ENCODE measurements at places on chromosomes 12 and 14.

GRCh38 chr14:32426586-32427388 is 97.7 kb downstream of the AKAP6 start:
- no peak for DNase-seq

- no peak for DNase-seq
Measured at GRCh38 chr12:6332459-6332858, 9.4 kb downstream of the TNFRSF1A start.

DNA sequence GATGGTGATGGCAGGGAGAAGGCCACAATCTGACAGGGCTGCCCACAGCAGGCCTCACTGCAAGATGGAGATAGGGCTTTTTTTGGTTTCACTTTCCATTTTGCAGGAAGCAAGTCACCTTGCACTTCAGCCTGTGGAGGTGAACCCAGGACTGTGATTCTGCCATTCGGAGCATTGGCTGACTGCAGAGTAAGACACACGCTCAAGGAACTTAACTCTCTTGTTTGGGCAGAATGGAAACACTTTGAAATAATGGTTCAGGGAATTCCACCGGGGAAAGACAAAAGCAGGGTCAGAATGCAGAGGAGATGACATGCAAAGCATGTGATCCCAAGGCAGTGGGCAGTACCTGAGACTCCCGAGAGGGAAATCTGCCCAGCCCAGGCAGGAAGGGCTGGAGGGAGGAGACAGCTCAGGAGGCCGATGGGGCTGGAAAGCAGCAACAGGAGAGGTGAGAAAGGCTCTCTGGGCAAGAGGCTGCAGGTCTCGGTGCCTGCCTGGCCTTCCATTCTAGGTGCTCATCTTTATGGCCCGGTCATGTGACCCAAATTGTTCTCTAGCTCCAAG is 58.7 kb upstream of the PRMT8 start:
- DNase-seq: no peak

DNA sequence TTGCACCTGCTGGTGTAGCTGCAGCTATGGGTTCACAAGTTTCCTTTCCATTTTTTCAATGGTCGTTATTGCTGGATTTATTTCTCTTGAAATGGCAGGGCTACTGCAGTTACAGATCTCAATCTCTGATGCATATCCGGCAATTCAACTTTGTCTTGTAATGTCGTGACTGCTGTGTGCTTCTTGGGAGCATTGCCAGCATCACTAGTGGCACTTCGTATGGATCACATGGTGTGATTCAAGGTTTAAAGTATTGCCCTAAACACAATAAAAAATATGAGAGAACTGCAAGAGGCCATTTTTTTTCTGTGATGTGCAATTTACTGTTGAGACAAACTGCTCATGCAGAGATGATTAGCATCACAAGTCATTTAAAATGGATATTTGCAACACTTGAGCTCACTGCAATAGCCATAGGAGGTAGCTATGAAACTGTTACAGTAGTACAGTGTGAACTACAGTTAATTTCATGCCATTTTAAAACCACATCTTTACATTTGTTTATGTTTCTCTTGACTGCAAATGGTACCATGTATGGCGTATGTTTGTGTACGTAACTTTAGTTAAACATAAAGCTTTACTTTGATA is 217.4 kb upstream of the PDE3A start:
- no peak for DNase-seq

DNA sequence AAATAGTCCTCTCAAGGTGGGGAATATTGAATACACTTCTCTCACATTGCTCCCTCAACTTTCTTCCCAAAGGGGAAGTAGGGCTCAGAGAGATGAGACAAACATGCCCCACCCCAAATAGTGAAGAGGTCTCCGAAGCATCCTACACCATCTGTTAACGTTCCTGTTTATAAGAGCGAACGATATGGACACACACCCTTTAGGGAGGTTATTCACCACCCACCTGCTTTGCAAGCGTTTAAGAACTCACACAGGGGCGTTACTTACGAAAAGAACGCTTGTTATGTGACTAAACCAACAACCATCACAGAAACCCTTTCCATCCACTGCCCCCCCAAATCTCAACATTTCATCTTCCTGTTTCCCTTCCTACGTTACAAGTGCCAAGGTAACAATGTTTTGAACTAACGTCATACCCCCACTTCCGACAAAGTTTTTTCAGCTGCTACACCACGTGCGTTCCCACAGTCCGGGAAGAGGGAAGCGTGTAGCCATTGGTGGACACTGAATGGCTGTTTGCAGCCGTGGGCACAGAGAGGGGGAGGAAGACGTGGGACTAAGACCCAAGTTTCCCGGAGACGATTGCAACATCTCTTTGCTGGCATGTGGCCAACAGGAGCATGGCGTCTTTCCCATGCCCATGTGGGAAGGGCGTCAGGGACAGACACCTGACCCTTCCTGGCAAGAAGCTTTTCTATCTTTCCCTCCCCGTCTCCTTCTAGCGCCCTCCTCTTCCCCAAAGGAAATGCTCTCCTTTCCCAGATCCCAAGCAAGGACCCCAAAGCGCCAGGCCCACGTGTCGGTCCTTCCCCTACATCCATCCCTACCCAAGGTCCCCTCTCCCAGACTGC is 1.2 kb downstream of the YBX3 start:
- peak; percentile 74 for DNase-seq

DNA sequence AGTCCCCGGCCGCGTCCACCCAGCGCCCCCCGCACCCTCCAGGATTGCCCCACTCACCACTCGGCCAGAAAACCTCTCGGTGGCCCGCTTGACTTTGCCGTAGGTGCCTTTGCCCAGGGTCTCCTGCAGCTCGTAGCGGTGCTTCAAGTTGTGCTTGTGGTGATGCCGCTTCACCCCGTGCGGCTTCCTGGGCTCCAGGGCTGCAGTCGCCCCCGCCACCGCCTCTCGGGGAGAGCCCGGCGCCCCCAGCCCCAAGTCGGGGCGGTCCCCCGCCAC is 459 bp downstream of the NUAK1 start:
- DNase-seq: peak; percentile 26

DNA sequence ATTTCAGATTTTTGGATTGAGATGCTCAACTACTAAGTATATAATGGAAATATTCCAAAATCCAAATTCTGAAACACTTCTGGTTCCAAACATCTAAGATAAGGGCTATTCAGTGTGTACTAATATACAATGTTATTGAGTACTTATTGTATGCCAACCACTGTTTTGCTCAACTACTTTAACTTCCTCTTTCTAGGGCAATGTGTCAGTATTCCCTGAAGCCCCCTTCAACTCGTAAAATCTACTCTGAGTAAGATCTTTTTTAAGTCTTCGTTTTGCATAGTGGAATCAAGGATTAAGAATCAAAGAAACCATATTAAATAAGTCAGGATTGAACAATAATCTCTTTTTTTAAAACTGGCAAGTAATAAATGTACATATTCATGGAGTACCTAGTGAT is 45.5 kb downstream of the SPATA7 start:
- DNase-seq: no peak

DNA sequence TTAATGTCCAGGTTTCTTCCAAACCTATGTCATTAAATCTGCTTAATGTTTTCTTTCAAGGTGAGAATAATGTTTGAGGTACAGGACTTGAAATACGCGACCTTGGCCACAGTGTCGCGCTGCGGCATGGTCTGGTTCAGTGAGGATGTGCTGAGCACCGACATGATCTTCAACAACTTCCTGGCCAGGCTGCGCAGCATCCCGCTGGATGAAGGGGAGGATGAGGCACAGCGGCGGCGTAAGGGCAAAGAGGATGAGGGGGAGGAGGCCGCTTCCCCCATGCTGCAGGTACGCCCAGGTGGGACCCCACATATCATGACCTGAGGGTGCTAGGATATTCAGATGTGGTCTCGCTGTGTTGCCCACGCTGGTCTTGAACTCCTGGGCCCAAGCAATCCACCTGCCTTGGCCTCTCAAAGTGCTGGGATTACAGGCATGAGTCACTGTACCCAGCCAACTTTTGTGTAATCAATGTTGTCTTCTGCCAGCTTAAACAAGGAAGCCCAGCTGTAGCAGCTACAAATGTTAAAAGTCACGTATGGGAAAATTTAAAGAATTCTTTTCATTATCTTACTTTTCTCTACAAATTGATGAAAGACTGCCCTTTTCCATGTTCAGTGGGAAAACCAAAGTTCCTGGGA is 50.8 kb downstream of the DYNC1H1 start:
- DNase-seq: no peak

DNA sequence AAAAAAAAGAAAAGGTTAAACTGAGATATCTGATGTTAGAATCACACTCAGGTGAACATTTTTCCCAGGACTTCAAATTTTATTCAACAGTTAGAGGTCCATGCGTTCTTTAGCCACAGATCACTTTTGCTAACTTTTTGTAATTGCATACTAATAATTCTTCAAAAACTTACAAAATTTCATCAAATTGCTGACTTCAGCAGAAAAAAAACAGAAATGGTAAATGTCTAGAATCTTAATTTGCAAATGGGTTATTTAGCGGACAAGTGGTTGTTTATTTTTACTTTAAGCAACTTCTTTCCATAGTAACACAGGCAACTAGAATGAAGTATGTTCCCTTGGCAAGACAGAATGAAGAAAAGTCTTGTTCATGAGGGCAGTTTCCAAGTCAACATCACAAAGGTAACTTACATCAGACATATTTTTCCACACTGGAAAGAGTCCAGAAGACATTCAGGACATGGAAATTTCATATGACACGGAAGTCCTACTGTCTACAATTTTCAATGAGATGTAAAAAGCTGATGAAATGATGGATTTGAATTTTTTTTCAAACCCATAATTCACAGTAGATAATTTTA is 62.5 kb upstream of the SOX5 start:
- no peak for DNase-seq

DNA sequence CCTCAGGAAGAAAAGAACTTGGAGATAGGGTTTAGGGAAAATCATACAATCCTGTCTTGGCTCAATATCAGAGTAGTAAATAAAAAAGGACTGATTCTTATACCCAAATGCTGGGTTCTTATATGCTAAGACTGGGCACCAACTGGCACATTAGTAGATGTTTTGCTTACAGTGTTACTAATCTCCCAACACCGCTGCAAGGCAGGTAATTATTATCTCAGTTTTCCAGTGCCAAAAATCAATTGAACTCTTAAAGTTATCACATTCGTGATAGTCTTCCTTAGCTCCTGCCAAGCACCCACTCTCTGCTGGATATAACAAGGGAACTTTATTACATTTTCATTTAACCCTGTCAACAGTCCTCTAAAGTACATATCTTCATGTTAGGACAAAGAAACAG is 25.0 kb upstream of the HIGD1C start:
- DNase-seq: no peak

- DNase-seq: no peak
Measured at GRCh38 chr12:77153706-77154105, 88.3 kb upstream of the E2F7 start.

DNA sequence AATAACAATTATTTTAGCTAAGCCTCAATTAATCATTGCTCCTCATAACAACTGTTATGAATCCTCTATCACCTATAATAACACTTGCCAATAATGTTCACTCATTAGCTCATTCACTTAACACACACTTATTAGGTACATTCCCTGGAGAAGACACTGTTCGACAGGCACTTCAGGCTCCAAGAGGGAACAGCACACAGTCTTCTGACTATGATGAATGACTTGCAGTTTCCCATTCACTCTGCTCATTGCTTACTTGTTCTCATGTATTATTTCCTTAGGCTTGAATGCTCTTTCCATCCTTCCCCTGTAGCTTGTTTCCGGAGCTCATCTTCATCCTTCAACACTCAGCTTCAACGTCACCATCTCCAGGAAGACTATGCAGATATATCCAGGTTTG is 437.3 kb downstream of the TMEM132D start:
- DNase-seq: no peak

GRCh38 chr14:36344211-36344610 is 23.8 kb upstream of the MBIP start:
- no peak for DNase-seq

GRCh38 chr12:34601689-34602088 is 579.4 kb downstream of the ALG10 start:
- DNase-seq: no peak

- no peak for DNase-seq
Measured at GRCh38 chr12:46214668-46215436, 54.0 kb downstream of the SLC38A1 start.

- no peak for DNase-seq
Measured at GRCh38 chr12:65279369-65280112, 1.1 kb downstream of the MSRB3 start.

DNA sequence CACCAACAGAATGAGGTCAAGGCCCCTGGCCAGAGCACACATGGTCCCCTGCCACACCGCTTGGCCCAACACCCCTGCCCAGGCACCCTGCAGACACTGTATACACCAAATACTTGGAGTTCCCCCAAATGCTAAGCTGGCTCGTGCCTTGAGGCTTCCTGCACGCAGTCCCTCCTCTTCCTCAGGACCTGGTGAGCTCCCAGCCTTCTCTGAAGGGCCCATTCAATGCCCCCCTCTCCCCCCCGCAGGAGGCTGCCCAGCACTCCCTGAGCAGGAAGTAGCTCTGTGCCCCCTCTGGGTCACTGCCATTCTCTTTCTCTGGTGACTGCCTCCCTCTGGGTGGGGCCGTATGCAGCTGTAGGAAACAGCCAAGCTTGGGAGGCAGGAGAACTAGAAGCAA is 75.3 kb downstream of the ITPK1 start:
- DNase-seq: no peak

Data from GM20000 (cell line).